ENCODE measurements at places on chromosomes 4 and X.

GRCh38 chrX:92232182-92232581 is 453.0 kb downstream of the PCDH11X start:
- no peak for DNase-seq

DNA sequence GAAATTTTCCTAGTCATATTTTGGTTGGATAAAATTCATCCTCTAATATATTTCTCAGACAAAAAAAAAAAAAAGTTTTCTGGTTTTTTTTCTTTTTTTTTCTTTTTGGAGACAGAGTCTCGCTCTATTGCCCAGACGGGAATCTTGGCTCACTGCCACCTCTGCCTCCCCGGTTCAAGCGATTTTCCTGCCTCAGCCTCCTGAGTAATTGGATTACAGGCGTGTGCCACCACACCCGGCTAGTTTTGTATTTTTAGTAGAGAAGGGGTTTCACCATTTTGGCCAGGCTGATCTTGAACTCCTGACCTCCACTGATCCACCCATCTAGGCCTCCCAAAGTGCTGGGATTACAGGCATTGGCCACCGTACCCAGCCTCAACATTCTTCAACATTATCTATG is 432.7 kb upstream of the PABPC4L start:
- no peak for DNase-seq

- no peak for DNase-seq
Observed at GRCh38 chrX:151393514-151393913, 3.5 kb upstream of the VMA21 start.

DNA sequence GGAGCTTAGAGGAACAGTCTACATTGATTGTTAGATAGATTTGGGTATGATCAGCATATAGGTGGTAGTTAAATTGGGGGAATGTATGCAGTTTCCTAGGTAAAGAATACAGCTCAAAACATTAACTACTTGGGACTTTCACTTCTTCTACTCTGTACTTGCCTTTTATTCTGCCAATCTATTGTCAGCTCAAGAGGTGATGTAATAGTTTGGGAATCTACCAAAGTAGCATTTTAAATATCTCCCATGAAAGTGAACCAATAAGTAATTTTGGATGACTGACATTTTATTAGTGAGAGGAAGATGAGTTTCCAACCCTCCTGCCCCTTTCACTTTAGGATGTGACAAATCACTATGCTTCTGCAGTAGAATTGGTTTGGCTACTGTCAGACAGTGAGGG is 43.4 kb downstream of the NUDT6 start:
- DNase-seq, result no peak

All from NCI-H2107 (cell line).